ENCODE measurements at places on chromosomes 7 and 10.

DNA sequence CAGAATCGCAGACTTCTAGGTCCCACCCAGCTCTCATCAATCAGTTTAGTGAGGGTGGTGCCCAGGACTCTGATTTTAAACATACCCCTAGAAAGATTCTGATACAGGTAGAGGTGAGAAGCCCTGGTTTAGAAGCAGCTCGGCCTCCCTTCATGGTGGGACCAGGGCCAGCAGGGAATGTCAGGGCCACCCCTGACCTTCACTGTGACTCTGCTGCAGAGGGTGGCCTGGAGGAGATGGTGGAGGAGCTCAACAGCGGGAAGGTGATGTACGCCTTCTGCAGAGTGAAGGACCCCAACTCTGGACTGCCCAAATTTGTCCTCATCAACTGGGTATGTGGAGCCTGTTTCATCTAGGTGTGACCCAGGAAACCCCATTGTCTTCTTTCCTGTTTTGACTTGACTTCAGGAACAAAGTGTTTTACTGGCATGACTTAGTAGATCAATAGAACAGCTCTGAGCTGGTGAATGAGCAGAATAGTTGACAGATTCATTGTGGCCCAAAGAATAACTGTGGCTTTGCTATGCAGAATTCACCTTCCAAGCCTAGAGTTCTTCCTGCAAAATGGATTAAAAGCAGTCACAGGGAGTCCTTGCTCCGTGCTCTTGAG, 7.2 kb downstream of the DBNL start:
- no peak for DNase-seq

DNA sequence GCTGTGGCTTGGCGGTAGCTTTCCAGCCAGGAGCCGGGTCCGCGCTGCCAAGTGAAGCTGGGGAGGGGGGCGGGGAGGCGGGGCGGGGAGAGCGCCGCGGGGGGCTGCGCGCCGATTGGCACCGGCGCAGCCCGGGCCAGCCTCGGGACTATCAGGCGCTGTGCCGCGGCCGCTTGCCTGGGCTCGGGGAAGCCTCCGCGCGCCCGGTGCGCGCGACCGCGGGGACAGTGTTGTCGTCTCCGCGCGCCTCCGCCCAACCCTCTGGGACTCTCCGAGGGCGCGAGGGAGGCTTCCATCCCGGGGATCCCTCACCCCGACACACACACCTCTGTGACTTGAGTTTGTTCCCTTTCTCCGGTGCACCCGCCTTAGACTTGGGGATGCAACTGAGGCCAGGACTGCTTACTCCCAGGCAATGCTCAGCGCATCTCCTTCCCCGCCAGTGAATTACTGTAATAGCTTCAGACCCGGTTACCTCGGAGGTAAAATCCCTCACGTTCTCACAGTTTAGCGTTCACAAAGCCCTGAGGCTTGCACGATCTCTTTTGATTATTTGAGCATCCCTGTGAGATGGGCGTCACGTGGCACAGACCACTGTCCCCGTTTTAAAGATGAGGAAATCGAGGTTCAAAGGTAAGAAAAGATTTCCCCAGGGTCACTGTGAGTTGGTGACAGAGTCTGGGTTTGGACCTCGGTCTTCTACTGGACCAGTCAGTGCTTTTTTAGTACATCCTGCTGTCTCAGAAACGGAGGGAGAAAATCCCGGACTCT, at the start of gene NKX1-2:
Gene NKX1-2 (minus strand): TSS at position 24 of the 771 bp plus-strand sequence. CDS start 92 bp downstream, outside the sequence.
- no peak for DNase-seq

DNA sequence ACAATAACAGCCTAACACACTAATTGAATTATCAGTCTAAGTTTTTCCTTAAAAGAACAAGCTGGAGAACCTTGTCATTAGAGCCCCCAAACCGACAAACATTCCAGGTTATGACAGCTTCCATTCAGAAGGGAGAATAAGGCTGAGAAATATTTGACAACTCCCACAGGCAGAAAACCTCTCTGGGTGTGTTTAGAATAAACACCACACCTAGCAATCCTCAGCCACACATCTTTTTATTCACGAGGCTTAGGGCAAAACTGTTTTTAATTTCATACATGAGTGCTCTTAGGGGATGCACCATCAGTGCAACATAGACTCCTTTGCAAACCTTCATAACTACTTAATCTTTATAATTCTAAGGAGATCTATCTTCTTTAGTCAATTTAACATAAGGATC, 24.2 kb downstream of the STN1 start:
- no peak for DNase-seq

DNA sequence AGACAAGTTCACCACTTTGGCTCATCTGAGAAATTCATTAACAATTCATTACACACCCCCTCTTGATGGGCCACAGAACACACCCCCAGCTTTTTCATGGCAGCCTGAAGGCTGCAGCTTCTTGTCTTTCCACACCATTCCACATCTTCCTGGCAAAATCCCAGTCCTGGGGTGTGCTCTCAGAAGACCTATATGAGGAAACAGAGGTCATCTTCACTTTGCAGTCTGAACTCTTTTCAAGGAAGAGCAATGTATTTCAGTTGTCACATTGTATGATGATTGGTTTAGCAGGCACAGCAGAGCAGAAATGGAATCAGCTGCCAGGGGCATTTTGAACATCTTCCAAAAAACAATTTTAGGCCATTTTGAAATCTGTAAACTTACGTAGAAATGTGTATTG, 7.8 kb upstream of the LRRC27 start:
- no peak for DNase-seq

DNA sequence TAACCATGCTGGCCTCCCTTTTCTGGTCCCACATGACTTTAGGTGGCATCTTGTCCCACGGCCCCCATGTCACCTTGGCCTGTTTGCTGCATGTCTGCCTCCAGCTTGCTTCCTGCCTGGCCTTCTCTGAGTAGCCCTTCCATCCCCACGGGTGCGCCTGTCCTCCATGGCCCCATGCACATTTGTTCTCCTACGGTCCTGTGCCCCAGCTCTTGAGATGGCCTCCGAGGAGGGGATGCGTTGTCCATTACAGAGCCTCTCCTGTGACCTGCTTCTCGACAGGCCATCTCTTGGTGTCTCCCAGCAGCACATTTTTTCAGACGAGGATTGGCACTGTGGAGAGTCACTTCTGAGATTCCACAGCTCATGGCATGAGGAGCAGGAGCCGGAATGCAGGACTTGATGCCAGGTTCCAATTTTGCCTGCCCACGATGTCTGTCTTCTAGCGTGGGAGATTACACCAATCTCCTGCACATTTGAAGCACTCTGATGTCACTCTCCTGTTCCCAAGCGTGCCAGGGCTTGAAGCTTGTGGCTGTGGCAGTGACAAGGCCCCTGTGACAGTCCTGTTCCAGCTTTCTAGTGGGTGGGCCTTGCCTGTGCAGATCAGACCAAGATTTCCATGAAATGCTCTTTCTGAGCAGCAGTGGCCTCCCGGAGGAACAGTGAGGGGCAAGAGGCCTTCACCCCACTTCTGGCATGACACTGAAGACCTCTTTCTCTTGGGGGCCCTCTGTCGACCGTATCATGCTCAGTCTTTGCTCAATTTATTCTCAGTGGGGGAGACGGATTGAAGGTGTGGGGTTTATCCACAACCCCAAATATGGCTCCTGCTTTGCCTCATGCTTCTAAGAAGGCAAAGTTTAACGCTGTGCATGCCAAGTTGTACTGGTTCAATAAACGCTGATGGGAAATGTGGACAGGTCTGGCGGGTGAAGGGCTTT, 13.4 kb downstream of the WDFY4 start:
- no peak for DNase-seq

- no peak for DNase-seq
Measured at GRCh38 chr10:114245121-114245791, 6.2 kb downstream of the VWA2 start.

DNA sequence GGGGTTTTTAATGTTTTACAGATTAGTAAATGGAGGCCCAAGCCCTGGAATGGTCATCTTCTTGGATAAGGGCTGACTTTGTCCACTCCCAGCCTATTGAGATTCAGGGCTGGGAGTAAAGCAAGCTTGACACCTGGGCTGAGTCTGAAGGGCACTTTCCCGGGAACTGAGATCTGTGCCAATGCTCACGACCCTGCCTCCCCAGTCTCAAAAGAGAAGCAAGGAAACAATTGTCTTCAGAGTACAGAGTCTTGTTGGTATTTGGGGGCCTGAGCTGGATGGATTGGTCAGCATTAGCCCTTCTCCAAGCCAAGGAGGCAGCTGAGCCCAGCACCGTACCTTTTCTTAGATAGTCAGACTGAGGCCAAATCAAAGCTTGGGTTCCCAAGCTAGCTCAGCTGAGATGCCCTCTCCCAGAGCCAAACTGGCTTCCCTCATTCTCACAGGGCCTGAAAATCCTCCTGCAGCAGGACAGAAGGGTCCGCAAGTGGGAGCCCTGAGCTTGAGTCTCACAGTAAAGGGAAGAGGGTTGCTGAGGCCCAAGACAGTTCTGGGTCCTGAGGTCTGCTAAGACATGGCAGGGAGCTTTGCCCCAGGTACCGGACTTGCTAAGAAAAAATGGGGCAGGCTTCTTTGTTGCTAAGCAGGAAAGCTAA, 3.7 kb downstream of the DDIT4 start:
- no peak for DNase-seq

DNA sequence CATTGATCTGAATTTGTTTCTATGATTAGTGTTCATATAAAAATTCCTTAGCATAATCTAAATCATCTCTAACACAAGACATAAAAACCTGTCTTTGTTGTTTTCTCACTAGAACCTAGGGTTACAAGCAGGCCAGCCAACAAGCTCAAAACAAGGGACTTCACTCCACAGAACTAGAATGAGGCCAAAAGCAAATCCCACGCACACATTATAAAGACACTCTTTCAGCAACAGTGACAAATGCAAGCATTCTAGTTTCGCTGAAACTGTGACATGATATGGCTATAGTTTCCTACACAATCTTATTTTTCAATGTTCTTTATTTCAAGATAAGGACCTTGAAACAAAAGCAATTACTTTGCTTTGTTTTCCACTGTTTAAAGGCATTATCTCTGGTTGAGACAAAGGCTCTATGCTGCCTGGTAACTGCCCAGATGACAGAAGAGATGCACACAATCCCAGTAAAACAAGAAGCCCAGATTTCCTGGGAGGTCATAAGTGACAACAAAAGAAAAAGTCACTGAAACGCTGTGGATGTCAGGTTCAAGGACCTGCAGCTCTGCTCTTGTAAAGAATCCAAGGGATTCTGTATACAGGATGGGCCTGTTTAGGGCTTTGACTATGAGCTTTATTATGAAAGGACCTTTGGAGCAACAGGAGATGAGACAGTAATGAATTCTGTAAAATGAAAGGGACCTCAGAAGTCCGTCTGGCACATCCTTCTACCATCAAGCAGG, 105.3 kb downstream of the SORCS1 start:
- DNase-seq, result no peak

- DNase-seq, result no peak
Measured at GRCh38 chr7:26525398-26526264, 234.0 kb downstream of the SNX10 start.

DNA sequence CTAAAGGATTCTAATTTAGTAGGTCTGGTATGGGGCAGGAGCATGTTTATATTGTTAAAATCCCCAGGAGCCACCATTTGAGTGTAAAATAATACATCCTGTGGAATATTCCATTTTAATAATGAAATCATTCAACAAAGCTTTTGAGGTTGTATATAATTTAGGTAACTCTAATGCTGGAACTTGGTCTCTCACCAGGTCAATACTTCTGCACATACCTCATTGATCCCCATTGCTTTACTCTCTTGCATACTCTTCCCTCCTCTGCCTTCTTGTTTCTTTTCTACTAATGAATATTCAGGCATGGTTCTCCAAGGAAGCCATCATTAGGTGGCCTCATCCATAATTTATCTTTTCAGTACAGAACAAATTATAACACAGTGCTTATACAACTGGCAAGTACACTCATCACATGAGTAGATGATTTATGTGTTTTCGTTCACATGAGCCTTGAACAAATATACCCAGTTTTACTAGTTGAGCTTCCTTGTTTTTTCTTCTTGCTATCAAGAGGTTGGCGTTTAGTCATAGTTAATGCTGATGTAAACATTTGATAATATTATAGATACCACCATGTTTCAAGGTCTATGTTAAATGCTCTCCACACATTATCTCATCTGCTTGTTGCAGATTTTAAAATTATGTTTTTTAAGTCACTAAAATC, 7.2 kb downstream of the PALS2 start:
- DNase-seq, result no peak

DNA sequence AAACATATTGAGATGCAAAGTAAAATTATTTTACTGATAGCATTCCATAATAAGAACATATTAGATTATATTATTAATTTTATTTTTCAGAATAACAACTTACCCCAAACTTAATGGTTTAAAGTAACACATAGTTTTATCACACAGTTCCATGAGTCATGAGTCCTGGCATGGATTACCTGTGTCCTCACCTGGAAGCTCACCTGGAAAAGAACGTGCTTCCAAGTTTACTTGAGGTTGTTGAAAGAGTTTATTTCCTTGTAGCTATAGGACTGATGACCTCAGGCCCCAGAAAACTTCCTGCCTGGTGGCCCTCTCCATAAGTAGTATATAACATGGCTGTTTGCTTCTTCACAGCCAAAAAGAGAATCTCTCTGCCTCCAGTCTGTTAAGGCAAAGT, 254.6 kb downstream of the TFEC start:
- no peak for DNase-seq

- DNase-seq, result no peak
Measured at GRCh38 chr10:70121281-70121949, 11.2 kb downstream of the AIFM2 start.

- DNase-seq, result no peak
Measured at GRCh38 chr7:46233585-46234329, 312.7 kb upstream of the IGFBP3 start.

DNA sequence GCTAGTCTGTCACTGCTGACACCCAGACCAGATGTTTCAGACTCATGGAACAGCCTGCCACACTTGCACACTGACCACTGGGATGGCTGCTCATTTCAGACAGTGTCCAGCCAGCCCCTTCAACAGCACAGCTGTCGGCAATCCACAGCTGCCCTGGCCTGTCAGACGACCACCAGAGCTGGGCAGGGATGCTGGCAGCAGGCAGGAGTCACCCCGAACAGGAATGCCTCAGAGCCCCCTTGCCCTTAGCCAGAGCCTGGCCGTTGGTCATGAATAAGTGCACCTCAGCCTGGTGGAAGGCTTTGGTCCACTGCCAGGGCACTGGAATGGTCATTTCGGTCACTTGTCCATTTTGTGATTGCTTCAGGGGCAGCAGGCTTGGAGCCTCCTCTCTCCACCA, 149.6 kb upstream of the TCERG1L start:
- no peak for DNase-seq

GRCh38 chr10:73997461-73997786, 492 bp upstream of the VCL start:
- DNase-seq, result no peak

- DNase-seq, result no peak
Measured at GRCh38 chr10:73991203-73991883, 6.6 kb upstream of the VCL start.

DNA sequence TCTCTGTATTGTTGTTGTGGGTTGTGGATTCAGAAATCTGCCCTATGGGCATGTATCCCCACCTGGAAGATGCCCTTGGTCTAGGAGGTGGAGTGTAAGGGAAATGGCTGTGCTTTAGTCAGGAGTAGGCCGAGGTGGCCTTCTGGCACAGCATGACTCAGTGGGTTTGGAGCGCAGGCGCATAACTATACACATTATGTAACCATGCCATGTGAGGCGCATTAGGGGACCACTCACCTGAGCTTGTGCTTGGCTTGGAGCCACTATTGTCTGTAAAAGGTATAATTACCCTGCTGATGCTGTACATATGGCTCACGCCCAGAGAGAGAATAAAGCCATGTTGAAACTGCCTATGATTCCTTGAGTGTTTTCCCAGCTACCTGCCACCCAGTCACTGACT, 20.6 kb upstream of the ADAMTS14 start:
- no peak for DNase-seq

Measured in activated CD4-positive, alpha-beta T cell treated with anti-CD3 and anti-CD28 coated beads, Interleukin-2, Interleukin-6, amounts not matched to agents 100 ng/mL and 50 ng/mL, durations not matched to agents 16 hours and 8 hours (primary cell).